ENCODE measurements at places on chromosomes 6 and 20. TPM values are rescaled to one million over a fixed set of nuclear protein-coding genes. Genes with fewer than 3 reads are reported as not detected.

DNA sequence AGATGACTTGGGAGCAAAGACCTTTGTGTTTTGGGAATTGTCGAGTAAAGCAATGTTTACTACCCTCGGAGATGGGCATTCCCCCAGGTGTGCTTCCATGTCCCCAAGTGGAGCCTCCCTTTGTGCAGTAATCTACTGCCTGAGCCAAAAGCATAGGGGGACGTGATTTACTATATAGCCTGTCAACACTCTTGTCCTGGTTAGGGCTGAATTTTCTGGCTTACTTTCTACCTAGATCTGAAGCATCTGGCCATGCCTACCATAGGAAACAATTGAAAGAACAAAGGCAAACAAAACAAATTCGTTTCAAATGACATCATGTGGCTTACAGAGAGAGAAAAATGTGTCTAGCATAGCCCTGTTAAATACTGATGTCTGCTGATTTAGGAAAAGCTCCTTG is 350.6 kb downstream of the SAMD5 start:
- no peak for DNase-seq

DNA sequence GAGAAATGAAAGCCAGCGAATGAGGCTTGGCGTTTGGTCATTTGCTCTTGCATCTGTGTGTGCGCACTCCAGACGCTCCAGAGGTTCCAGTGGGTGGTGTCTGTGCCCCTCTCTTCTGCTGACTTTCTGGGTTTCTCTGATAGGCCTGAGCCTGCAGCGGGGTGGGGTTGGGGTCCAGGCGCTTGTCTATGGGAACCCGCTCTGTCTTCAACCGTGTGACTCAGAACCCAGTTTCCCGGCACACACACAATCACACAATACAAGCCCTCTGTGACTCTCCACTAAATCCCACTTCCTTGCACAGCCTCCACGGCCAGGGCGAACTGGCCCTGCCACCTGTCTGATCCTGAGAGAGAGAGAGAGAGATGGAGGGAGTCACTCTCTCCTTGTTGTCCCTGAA is 24.6 kb downstream of the RBM38 start:
- no peak for DNase-seq

- no peak for DNase-seq
Measured at GRCh38 chr6:135228486-135228885, 47.4 kb downstream of the MYB start.

GRCh38 chr20:9939231-9939630 is 95.6 kb upstream of the ANKEF1 start:
- no peak for DNase-seq

GRCh38 chr6:3336066-3336786 is 77.5 kb downstream of the PSMG4 start:
- DNase-seq: no peak

The PHIP gene
- total RNA-seq: 18.0 TPM

The SLC17A1 gene
- total RNA-seq: not detected

The SLC32A1 gene
- total RNA-seq: not detected

The LGSN gene
- not detected for total RNA-seq

Data from mammary epithelial cell (primary cell).